ENCODE measurements at places on chromosomes 4 and X.

- DNase-seq, result no peak
Measured at GRCh38 chr4:155339588-155339987, 37.2 kb downstream of the MAP9 start.

DNA sequence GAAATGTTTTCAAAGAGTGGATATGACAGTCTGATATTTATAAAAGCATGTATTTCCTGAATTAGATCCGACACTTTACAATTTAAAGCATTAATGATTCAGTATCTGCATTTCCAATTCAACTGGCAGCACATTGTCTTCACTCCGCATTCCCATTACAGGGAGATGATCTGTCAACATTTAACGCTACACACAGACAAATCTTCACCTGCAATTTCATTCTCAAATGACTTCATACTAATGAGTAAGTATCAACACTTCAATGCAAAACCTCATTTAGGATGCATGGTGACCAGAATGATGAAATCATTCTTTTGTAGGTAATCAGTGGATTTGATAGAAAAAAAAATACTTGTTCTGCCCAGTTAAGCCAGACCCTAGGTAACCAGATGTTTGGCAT, 749.6 kb downstream of the CENPC start:
- no peak for DNase-seq

GRCh38 chrX:29470030-29470429, 745.3 kb upstream of the MAGEB2 start:
- DNase-seq, result peak; percentile 57

DNA sequence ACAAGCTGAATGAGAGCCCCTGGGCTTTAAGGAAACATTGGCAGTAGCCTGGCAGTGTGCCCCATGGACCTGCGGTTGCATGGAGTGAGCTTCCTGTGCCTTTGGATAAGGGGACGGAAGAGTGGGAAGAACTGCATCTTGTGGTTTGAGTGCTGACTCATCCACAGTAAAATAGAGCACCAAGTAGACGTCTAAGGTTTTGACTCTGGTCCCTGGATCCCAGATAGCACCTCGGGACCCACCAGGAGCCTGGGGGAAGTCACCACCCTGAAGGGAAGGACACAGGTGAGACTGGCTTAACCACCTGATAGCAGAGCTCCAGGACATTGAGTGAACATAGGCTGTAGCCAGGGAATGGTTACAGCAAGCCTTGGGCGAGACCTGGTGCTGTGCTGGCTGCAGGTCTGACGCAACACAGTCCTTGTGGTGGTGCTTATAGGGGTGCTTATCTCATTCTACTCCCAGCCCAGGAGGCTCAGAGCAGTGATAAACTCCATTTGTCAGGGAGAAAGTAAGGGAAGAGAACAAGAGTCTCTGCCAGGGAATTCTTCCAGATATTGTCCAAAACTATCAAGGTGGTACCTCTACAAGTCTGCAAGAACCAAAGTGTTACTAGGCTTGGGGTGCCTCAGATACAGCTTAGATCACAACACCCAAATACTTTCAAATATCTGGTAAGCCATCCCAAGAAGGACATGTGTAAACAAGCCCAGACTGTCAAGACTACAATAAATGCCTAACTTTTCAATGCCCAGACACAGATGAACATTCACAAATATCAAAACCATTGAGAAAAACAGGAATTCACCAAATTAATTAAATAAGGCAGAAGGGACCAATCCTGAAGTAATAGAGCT, 123.6 kb upstream of the TET2 start:
- DNase-seq, result no peak
